Cerebellum (tissue), 4 donors: ENCODE measurements at places on chromosomes 1 and 21. TPM values are rescaled to one million over a fixed set of nuclear protein-coding genes. Genes with fewer than 3 reads are reported as not detected.

SLC35A3 gene
- total RNA-seq: 32.1 TPM

S100A7 gene
- total RNA-seq: not detected

GNAI3 gene
- 13.2 TPM for total RNA-seq

SYF2 gene
- total RNA-seq: 22.0 TPM

CRNN gene
- total RNA-seq: not detected

ASPM gene
- 25.3 TPM for total RNA-seq

FTCD gene
- total RNA-seq: 0.73 TPM

NGF gene
- 1.7 TPM for total RNA-seq

DNAJC6 gene
- 86.7 TPM for total RNA-seq

SYPL2 gene
- total RNA-seq: 0.09 TPM

TNFRSF9 gene
- not detected for total RNA-seq

C1orf105 gene
- total RNA-seq: not detected

CASQ1 gene
- total RNA-seq: 1.3 TPM

- no peak for DNase-seq
Measured at GRCh38 chr1:10057343-10057742, 24.6 kb downstream of the UBE4B start.

DNA sequence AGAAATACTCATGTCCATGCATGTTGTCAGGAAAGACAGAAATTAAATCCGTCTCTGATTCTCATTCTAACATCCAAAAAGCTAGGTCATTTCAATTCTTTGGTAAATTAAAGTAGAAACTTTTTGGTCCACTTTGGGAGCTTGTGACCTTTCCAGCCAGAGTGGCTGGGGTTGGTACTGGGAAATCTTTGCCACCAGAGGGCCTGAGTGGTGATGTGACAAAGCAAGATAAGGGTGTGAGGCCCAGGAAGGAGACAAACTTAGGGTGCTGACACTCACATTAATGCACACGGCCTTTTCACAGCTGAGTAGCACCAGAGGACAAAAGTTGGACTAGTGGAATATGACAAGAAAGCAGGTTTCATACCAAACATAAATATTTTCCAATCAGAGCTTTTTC lies 144.3 kb downstream of the DNM3 start:
- DNase-seq: peak; percentile 18

DNA sequence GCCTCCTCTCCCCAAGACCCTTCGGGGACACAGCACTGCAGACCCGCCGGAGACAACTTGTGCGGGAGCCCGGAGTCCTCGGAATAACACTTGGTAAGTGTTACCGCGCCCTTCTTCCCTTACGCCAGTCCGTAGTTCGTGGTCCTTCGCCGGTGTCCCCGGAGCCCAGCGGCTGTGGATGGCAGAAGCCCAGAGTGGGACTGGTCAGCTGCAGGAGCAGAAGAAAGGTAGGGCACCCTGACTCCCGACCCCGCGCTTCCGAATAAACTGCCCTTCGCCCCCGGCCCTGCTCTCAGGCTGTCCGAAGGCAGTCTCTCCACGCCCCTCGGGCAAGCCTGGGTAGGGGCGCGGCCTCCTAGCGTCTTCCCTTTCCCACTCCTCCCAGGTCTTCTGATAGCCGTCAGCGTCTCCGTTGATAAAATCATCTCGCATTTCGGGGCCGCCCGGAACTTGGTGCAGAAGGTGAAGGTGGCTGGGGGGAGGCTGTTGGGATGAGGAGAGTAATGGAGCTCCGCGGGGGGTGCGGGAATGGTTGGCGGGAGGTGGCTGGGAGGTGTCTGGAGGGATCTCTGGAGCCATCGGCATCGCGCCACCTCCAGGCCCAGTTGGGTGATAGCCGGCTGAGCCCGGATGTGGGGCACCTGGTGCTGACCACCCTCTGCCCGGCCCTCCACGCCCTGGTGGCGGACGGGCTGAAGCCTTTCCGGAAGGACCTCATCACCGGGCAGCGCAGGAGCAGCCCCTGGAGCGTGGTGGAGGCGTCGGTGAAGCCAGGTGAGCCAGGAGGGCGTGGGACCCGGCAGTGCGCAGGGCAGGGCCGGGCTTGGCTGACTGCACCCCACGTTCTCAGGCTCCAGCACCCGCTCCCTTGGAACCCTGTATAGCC lies 4.3 kb downstream of the RUSC1 start:
- DNase-seq: peak; percentile 40

DNA sequence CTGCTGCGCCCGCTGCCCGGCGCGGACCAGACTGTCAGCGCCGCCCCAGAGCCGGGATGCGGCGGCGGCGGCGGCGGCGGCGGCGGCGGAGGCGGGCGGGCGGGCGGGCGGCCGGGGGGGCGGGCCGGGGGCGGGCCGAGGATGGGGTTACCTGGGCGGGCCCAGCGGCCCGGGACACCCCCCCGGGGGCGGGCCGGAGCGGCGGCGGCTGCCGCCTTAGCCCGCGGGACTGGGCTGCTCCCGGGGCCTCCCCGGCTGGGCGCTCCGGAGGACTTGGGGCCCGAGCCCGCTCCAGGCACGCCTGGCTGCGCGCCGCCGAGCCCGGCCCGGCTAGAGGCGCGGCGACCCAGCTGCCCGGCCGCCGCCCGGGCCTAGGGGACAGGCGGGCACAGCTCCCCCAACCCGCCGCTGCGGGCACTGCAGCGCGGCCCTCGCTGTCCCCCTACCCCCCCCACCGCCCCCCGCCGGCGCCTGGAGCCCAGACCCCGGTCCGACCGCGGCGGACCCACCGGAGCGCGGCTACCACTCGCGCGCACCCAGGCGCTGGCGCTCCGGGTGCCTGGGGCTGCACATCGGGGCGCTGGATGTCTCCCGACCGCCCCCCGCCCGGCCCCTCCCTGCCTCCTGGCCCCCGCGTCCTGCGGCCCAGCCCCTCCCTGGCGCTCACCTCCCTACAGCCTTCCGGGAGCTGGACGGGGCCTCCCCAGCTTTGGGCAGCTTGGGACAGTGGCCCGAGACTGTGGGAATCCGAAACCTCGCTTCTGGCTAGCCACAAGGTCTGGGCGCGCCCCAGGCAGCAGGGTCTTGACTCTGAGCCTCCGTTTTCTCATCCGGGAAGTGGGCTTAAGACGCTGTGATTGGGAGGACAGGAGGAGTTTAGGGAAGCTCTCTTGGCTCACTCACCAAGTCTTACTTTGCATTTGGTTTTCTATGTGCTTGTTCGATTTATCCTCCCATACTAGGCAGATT lies at the start of gene WNT4:
TSS of gene WNT4 (minus strand) at position 33 of the 969 bp plus-strand sequence. CDS start 175 bp downstream, outside the sequence.
- DNase-seq: no peak

DNA sequence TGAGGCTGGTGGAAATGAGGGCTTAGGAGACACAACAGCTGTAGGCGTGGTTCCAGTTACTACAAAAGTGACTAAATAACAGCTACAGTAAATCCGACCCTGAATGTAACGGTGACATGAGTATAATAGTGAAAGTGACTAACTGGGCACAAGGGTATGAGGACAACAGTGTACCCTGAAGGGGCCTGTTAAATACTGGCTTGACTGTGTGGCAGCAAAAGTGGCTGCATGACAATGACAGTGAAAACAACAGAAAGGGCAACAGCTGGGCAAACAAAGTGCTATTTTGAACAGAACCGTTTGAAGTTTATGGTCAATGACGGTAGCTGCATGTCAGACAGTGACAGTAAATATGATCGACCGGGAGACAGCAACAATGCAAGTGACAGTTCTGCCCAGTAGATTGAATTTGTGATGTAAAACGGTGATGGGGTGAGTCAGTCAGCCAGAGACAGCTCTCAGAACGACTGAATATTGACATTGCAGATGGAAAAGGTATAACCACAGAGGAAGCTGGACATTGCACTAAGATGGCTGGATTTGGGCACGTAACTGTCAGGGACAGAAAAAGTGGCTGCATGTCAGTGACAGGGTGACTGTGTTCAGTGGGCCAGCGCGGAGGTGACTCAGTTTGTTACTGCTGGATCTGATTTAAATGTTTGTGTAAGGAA lies 1.2 kb upstream of the ZBTB40 start:
- no peak for DNase-seq

DNA sequence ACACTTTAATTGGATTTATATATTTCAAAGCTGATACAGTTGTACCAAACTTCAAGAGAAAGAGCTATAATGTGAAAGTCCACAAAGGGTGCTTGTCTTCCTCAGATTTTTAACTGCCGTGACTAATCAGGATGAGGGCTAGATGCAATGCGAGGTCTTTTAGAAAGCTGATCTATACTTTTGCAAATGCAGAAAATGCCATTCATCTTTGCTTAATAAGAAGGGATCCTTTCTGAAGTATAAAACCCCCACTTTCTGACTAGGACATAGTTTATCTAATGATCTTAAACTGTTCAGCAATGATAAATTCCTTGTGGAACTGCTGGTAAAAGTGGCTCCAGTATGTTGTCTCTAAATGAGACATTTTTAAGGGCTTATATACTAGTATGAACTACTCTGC lies 102.7 kb upstream of the NGF start:
- no peak for DNase-seq

DNA sequence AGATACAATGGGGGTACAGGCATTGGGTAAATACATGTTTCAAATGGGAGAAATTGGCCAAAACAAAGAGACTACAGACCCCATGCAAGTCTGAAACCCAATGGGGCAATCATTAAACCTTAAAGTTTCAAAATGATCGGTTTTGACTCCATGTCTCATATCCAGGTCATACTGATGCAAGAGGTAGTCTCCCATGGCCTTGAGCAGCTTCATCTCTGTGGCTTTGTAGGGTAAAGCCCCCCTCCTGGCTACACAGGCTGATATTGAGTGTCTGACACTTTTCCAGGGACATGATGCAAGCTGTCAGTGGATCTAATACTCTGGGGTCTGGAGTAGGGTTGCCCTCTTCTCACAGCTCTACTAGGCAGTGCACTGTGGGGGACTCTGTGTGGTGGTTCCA lies 286.1 kb downstream of the LRRIQ3 start:
- DNase-seq: no peak

DNA sequence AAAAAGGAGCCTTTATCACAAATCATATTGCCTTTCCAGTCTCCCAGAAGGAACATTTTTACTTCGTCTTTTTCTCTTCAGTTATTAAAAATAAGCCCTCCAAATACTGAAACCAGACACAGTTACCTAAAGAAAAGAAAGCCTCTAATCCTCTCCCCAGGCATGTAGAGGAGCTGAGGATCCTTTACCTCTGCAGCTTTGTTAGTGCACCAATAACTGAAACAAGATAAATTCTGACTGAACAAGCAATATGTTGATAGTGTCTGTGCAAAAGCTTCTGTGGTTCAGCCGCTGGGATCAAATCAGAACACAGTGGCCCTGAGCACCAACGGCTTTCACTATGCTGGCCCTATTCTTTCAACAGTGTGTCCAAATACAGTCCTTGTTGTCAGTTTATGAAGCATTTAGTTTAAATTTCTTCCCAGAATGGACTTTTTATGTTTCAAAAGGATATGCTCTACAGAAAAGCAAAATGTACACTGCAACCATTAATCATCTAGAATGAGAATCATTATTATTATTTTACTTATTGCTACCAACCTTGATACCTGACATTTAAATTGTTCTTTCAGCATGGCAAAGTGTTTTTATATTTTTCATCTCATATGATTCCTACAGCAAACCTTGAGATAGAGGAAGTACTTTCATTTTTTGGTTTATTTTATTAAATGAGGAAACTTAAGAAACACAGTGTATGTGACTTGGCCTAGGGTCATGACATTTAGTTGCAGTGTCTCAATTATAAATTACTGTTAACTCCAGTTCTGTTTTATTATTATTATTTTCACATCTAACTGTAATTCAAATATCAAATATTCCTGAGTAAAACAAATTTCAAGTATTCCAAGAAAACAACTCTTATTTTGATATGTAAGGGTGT lies 217.9 kb downstream of the NEGR1 start:
- DNase-seq: no peak

- no peak for DNase-seq
Measured at GRCh38 chr1:116763116-116763786, 9.0 kb downstream of the CD2 start.

- DNase-seq: no peak
Measured at GRCh38 chr21:27734146-27734545, 767.3 kb upstream of the ADAMTS5 start.

GRCh38 chr1:19139711-19140110 lies 70.4 kb downstream of the UBR4 start:
- peak; percentile 75 for DNase-seq

GRCh38 chr1:186426118-186426517 lies 34.8 kb downstream of the PDC start:
- no peak for DNase-seq

- DNase-seq: no peak
Measured at GRCh38 chr1:46410156-46411009, 16.3 kb downstream of the FAAH start.

DNA sequence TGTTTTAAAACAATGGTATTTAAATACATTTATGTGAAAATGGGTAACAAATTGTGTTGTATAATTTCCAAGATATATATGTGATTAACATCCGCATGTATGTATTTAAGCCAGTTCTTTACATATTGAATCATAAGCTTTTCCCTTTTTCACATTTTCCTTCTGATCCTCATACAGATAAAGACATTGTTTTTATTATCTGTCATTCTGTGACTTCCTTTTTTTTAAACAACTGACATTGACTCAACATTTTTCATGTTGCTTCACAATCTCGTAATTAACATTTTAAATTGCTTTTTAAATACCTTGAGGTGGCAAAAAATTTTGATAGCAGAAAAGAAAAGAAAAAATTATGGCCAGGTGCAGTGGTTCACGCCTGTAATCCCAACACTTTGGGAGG lies 1.4 kb downstream of the STXBP3 start:
- DNase-seq: no peak

- no peak for DNase-seq
Measured at GRCh38 chr21:34192646-34193285, 119.4 kb downstream of the MRPS6 start.

- DNase-seq: no peak
Measured at GRCh38 chr1:208743361-208743760, 499.2 kb upstream of the PLXNA2 start.
